ENCODE measurements at places on chromosomes 2 and 18. TPM values are rescaled to one million over a fixed set of nuclear protein-coding genes. Genes with fewer than 3 reads are reported as not detected.

SKA1 gene
- 0.81 TPM for polyA plus RNA-seq

CFC1B gene
- not detected for polyA plus RNA-seq

TYMS gene
- 1.7 TPM for polyA plus RNA-seq

CCDC68 gene
- 7.9 TPM for polyA plus RNA-seq

HIBCH gene
- polyA plus RNA-seq, result 65.2 TPM

PRSS56 gene
- 0.02 TPM for polyA plus RNA-seq

MYL1 gene
- not detected for polyA plus RNA-seq

IL36A gene
- polyA plus RNA-seq, result not detected

KCNJ3 gene
- polyA plus RNA-seq, result 0.39 TPM
